AG20443 (cell line): ENCODE measurements at places on chromosomes 7 and 10.

GRCh38 chr7:117929237-117929636 lies 56.0 kb upstream of the CTTNBP2 start:
- no peak for DNase-seq

- DNase-seq, result no peak
Measured at GRCh38 chr10:12056748-12057147, 12.0 kb upstream of the DHTKD1 start.

DNA sequence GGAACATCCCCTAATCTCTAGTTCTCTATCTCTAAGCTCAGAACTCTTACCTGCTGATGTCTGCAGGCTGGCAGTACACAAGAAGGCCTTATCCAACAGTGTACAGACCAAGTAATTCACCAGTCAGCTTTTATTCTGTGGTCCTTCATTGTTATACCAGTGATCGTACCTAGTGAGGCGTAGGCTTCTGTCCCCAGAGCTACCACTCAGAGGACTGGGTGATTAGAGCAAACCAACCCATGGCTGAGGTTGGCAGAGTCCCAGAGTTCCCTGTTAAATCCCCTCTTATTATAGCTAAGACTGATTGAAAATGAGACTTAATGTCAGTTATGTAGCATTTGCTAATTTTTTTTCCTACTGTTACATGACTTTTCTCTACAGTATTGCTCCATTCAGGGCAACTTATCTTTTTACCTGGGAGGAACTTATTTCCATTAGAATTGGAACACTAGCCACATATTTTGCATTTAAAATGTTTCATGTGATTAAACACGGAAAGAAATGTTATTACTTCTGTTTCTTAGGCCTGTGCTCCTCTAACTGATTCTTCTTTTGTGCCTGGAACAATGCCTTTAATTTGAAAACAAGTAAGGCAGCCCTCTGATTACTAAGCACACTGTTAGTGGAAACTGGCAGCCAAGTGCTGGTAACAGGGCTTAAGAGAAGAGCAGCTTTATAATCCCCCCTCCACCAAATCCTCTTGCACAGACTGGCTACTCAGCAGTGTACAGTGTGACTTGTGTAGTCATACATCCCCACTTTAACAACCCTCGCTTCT lies 127.2 kb downstream of the LRRC4 start:
- no peak for DNase-seq

- peak; percentile 89 for DNase-seq
Measured at GRCh38 chr10:48496831-48497779, 107.8 kb downstream of the ARHGAP22 start.

DNA sequence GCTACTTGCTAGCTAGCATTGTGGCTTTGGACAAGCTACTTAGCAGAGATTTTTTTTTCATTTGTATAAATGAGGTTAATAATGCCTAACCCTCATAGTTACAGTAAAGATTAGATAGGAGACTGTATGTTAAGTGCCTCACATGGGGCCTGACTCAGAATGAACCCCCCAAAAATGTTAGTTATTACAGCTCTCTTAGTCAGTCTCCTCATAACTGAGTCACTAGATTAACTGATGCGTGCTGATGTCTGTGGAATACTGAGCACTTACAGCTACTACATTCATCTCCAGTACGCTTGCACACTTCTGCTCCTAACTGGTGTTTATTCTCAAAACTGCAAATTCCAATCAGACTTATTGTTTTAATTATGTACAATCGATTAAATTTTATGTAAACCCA lies 315.3 kb downstream of the SNX13 start:
- DNase-seq, result peak; percentile 60

DNA sequence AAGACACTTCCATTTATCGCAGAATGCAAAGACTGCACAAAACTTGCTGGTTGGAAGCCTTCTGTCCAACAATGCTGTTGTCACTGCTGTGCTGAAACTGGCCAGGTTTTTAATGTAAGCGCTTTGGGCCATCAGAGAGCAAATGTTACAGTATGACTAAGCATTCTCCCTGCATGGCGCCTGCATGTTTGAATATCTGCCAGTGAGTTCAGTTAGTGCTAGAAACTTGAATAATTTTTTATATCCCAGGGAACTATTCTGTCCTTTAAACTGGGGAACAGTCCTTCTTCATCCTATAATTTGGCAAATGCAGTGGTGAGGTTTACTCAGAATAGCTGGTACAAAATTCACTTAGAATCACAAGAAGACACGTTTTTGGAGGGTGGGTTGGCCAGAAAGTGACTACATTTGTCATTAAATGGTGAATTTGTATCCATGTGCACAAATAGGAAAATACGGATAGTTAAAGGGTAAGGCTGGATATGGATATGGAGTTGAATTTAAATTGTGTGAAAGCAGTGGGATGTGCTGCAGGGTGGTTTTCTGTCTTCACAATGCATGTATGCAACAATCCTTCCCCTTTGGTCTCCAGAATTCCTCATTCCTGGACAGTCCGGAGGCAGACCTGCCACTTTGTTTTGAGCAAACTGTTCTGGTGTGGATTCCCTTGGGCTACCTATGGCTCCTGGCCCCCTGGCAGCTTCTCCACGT lies 1.7 kb downstream of the ABCC2 start:
- peak; percentile 69 for DNase-seq
